ENCODE measurements at places on chromosomes 2 and 18.

DNA sequence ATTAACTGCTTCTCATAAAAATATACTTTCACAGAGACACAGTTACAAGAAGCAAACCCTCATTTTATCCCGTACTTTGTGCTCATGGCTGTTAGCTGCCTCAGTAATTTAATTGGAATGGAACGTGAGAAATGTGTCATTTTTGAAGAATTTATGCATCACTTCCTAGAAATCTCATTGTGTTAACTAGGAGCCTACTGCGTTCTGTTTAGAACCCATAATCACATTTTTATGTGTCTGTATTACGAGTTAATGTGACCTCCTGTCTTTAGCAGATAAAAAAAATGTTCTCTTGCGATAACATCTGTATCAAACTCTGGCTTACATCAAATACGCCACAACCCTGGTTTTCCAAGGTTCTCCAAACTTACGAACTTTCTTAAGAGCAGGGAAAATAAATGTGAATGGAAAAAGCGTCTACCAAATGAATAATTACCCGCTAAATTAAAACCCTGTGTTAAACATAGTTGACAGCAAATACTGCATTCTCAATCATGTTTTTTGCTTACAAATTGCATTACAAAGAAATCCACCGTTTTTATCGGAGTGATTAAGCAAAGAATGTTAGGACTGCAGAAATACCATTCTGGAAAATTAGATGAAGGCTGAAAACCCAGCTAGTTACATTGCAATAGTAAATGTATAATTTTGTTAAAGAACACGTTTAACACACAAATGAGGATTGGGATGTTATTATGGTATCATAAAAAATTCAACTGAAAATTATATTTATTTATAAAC is 12.1 kb upstream of the GBX2 start:
- DNase-seq, result no peak

GRCh38 chr18:41075212-41075611 is 879.8 kb upstream of the PIK3C3 start:
- no peak for DNase-seq

- no peak for DNase-seq
These were observed 38.5 kb upstream of the TRIB2 start for GRCh38 chr2:12678186-12678585.

DNA sequence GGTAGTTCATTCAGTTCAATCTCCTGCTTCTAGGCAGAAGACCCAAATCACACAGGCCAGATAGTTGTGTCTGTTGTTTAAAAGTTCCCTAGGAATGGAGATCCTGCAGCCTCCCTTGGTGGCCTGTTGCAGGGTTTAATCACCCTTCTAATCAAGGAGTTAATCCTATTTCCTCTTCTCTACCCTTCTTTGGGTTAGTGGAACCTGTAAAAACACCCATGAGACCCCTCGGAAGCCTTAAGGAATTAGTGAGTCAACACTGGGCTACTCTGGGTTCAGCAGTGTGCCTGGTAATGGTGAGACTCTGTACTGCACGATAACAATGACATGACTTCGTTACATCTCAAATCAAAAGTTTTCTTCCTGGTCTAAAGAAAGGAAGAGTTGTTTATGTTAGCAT is 217.6 kb upstream of the NRP2 start:
- DNase-seq, result no peak

DNA sequence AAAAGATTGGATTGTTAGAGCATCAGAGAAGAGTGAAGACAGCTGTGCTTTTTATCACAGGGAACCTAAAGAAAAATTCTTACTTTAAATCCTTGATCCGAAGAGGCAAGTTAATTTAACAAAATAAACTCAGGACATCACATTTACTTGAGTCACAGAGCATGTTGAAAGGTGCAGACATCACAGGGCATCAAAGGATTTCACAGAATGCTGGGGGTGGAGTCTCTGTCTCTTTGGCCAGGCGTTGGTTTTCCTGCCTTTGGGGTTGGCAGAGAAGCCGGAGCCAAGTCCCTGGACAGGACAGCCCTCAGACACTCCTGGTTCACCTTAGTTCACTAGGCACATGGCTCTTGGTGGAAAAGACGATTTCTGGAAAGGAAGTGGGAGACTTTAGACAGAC is 56.3 kb downstream of the SH3RF3 start:
- DNase-seq, result no peak

DNA sequence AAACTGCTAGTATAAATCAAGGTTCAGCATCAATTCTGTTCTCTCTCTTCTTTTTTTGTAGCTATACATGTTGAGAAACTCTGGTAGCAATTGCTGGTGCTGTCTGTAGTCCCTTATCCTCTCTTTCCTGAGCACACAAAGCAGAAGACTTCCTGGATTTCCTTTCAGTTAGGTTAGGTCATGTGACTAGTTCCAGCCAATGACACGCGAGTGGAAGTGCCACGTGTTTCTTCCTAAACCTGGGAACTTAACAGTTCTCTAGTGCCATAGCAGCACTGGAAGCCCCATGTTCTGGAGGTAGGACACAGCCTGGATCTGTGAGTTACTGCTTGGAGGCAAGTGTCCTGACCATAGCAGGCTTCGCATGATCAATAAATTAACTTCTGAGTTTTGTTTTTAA is 125.9 kb downstream of the PLA2R1 start:
- DNase-seq, result no peak

All from NK-92 treated with Interleukin-12 subunit alpha and Interleukin-12 subunit beta, amount 100 ng/mL, for 24 hours (cell line).